Activated naive CD8-positive, alpha-beta T cell treated with anti-CD3 and anti-CD28 coated beads, Interleukin-2, amount 50 U/mL, for 24 hours (primary cell): ENCODE measurements at places on chromosomes 7 and 10.
A peak's percentile ranks its signal among the peaks of the same experiment; 100 is the strongest.

DNA sequence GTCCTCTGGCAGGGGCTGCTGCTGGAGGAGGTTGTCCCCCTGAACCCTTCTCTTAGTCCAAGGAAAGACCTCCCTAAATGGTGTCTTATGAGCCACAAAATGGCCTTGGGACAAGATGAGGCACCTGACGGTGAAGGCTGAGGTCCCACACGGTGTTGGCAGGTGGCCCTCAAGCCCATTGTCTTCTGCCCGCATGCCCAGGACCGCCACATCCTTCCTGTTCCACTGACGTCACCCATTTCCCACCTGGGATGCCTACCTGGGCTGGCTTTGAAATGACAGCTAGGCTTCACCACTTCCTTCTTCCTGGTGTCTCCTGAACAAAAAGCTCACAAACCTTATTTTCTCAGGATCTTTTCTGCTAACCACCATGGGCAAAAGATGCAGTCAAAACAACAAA lies 2.1 kb upstream of the DMBT1 start:
- no peak overlapping the region for H3K27ac ChIP-seq
- peaks cover 20% of the 10 kb centered on the region for H3K4me1 ChIP-seq

DNA sequence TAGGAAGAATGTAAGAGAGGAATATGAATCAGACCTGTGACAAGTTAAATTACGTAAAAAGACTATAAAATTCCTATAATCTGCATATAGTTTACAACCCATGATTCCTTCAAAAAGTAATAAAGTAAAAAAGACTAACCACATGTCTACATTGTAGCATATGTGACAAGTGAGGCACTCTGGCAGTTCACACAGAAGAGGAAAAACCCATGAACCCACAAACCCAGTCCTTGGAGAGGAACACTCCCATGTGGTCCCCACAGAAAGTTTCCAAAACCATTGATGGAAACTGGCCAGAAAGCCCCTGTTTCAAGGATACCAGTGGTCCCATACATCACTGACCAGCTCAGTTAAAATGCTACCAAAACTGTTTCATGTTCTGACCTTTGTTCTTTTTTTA lies 15.7 kb downstream of the KDM7A start:
- peak; percentile 26 for DNase-seq
- H3K4me3 ChIP-seq: peak overlapping the region; percentile 32
- H3K27me3 ChIP-seq: no peaks in the 10 kb centered on the region
- peaks cover 83% of the 10 kb centered on the region for H3K4me1 ChIP-seq

DNA sequence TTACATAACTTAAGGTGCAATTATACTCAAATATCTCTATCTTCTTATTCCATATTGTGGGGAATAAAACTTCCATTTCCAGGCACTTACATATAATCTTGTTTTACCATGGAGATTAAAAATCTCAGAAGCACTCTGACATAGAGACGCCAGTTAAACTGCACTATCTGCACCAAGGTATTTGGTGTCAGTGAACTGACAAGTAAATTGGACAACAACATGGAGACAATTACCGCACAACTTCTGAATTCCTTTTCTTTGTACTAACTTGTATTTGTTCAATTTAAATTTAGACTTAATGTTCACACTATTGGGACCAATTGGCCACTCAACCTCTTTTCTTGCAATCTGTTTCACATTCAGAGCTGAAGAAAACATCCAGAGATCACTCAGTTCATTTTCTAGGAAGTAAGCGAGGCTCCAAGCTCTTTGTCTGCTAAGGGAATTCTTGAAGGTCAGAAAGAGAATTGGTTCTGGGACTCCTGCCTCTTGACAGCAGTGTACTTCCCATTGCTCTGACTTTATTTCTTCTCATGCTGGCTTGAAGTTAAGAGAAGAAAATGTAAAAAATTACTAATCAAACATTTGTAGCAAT lies 184.7 kb downstream of the CHCHD3 start:
- H3K27me3 ChIP-seq: no peaks in the 10 kb centered on the region
- H3K36me3 ChIP-seq: peaks cover 26% of the 10 kb centered on the region
- no peak for DNase-seq
- no peaks in the 10 kb centered on the region for H3K4me1 ChIP-seq
- no peak overlapping the region for H3K27ac ChIP-seq
- no peak overlapping the region for H3K4me3 ChIP-seq

DNA sequence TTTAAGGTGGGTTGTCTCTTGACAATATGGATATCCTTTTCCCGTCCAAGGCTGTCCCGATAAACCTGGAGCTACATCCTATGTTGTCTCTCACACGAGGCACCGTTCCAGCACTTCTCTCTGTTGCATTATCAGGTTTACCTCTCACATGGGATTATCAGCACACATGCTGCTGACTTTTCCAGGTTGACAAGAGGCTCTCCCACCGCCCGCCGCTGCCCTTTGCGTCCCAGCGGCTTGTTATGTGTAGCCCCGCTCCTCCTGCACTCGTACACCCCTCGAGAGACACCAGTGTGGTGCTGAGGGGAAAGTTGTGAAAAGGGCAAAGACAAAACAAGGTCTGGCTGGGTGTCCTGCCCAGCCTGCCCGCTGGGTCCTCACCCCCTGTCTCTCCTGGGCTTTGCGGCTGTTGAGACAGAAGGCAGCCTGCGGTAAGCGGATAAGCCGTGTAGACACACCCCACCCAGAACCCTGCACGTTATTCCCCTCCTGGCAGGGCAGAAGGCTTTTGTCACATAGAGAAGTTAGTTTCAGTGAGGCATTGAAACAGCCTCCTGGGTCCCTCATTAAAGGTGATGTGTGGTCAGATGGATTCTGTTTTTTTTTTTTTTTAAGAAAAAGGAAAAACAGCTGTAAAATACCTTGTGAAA lies 38.7 kb downstream of the UBE3C start:
- H3K27ac ChIP-seq: no peak overlapping the region
- peaks cover 48% of the 10 kb centered on the region for H3K36me3 ChIP-seq
- H3K4me1 ChIP-seq: peaks cover 2% of the 10 kb centered on the region
- H3K4me3 ChIP-seq: no peak overlapping the region
- H3K27me3 ChIP-seq: no peaks in the 10 kb centered on the region

- H3K27ac ChIP-seq: no peak overlapping the region
- H3K4me1 ChIP-seq: no peaks in the 10 kb centered on the region
- peaks cover 4% of the 10 kb centered on the region for H3K27me3 ChIP-seq
- no peak for DNase-seq
- H3K36me3 ChIP-seq: no peaks in the 10 kb centered on the region
- no peak overlapping the region for H3K4me3 ChIP-seq
These were observed 61.3 kb downstream of the CD36 start for GRCh38 chr7:80699721-80700256.

DNA sequence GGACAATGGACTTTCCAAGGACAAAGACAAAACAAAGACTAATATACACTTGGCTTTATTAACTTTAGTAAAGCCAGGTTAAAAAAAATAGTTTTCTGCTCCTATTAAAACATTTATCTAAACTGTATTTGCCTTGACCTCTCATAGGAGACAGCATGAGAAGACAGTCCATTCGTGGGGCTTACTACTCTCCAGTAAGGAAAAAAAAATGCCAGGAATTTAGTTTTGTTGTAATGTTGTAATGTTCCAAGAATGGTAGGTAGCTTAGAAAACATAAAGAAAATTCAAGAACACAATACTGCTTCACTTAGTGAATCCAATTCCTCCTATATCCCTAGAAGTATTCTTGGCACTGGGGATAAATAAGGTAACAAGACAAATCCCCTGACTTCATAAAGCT lies 81.7 kb downstream of the KMT2C start:
- H3K4me3 ChIP-seq: no peak overlapping the region
- peaks cover 51% of the 10 kb centered on the region for H3K36me3 ChIP-seq
- H3K4me1 ChIP-seq: peaks cover 11% of the 10 kb centered on the region
- no peak overlapping the region for H3K27ac ChIP-seq
- DNase-seq: no peak

DNA sequence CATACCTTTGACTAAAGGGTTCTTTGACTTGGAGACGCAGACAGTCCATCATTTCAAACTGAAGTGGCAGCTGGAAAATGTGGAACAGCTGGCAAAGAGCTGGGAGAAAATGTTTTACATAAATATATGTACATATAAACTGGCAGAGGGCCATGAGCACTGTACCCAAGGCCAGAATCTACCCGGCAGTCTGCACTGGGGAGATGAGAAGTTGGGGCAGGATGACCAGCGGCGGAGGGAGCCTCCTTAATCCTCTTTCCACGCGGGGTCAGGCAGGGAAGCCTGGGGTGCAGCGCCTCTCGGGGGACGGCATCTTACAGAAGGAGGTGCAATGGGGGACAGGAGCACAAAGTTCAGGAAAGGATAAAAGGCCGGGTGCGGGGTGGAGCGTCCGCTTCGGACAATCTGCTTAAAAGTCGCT lies 1.3 kb downstream of the GLI3 start:
- peak overlapping the region; percentile 65 for H3K4me3 ChIP-seq
- no peak overlapping the region for H3K27ac ChIP-seq
- peaks cover 73% of the 10 kb centered on the region for H3K27me3 ChIP-seq
- H3K4me1 ChIP-seq: peaks cover 9% of the 10 kb centered on the region
- no peaks in the 10 kb centered on the region for H3K36me3 ChIP-seq
- no peak for DNase-seq

DNA sequence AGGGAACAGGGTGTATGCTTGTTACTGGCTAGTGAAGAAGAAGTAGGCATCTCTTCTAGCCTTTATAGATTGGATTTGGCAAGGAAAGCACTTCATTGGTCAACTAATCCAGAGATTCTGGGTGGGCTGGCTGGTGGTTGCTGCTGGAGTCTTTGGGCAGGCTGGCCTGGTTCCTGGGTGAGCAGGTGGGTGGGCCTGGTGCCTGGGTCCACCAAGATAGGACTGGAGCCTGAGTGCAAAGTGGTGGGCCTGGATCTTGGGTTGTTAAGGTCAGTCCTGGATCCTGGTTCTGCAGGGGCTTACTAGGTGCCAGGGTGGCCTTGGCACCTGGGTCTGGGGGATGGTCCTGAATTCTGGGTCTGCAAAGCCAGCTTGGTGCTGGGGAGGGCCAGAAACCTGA lies 482.4 kb upstream of the GHITM start:
- H3K27ac ChIP-seq: no peak overlapping the region
- H3K36me3 ChIP-seq: no peaks in the 10 kb centered on the region
- H3K4me3 ChIP-seq: no peak overlapping the region
- DNase-seq: no peak

- peaks cover 19% of the 10 kb centered on the region for H3K4me1 ChIP-seq
- H3K4me3 ChIP-seq: no peak overlapping the region
- H3K27ac ChIP-seq: peak overlapping the region; percentile 11
These were observed 30.3 kb downstream of the CCNJ start for GRCh38 chr10:96073722-96074121.

DNA sequence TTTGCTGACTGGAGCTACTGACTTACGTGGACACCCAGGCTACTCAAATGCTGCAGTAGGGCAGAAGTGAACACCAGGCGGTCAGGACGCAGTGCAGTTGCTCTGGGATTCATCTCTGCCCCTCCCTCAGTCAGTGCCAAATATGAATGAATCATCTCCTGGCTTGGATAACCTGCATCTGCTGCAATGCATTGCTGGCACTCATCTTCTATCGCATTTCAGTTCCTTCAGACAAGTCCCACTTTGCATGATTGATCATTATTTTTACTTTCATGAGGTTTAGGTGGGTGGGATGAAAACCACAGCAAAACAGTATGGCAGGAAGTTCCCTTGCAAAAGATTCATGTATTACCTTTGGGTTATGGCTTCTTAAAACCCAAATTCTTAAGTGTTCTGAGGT lies 224.6 kb upstream of the NRP1 start:
- peaks cover 7% of the 10 kb centered on the region for H3K27me3 ChIP-seq
- no peak overlapping the region for H3K27ac ChIP-seq
- DNase-seq: no peak
- H3K4me3 ChIP-seq: no peak overlapping the region
- no peaks in the 10 kb centered on the region for H3K36me3 ChIP-seq

DNA sequence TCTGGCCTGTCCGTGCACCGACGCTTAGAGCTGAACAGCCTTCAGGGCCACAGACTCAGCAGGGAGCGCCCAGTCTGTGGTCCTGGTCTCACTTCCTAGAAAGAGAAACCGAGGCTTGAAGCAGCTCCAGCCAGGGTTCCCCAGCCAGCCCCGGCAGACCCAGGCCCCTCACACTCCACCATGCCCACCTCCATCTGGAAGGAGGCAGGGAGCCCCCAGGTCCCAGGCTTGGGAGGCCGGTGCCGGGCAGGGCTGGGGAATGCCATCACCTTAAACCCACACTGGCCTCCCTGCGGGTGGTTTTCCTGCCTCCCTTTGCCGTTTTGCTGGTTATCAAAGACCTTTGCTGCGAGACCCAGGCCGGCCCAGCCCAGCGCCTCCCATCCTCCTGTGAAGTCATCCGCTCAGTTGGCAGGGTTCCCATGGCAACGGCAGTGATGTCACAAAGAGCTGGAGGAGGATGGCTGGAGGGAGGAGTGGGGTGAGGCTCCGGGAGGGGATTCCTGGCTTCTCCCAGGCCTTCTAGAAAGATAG lies 24.0 kb downstream of the ELFN1 start:
- no peak overlapping the region for H3K27ac ChIP-seq
- peaks cover 5% of the 10 kb centered on the region for H3K27me3 ChIP-seq
- DNase-seq: no peak
- H3K36me3 ChIP-seq: no peaks in the 10 kb centered on the region
- no peak overlapping the region for H3K4me3 ChIP-seq
- H3K4me1 ChIP-seq: no peaks in the 10 kb centered on the region

- peaks cover 84% of the 10 kb centered on the region for H3K4me1 ChIP-seq
- H3K36me3 ChIP-seq: peaks cover 31% of the 10 kb centered on the region
- no peak overlapping the region for H3K27ac ChIP-seq
These were observed 8.4 kb downstream of the PRF1 start for GRCh38 chr10:70594161-70594560.

- peaks cover 6% of the 10 kb centered on the region for H3K27me3 ChIP-seq
- H3K36me3 ChIP-seq: no peaks in the 10 kb centered on the region
- H3K4me3 ChIP-seq: no peak overlapping the region
- no peak for DNase-seq
- H3K4me1 ChIP-seq: no peaks in the 10 kb centered on the region
- no peak overlapping the region for H3K27ac ChIP-seq
These were observed 67.8 kb upstream of the PCBD1 start for GRCh38 chr10:70956029-70956759.

DNA sequence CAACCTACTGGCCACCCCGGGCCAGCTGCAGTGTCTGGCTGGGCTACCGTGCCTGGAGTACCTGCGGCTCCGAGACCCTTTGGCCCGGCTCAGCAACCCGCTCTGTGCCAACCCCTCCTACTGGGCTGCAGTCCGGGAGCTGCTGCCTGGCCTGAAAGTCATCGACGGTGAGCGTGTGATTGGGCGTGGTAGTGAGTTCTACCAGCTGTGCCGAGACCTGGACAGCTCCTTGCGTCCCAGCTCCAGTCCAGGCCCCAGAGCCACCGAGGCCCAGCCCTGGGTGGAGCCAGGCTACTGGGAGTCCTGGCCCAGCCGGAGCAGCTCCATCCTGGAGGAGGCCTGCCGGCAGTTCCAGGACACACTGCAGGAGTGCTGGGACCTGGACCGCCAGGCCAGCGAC lies 4.2 kb downstream of the RARRES2 start:
- H3K27me3 ChIP-seq: peaks cover 22% of the 10 kb centered on the region
- no peak for DNase-seq
- H3K4me1 ChIP-seq: peaks cover 9% of the 10 kb centered on the region
- H3K27ac ChIP-seq: no peak overlapping the region
